ENCODE measurements at places on chromosomes 11 and 22. TPM values are rescaled to one million over a fixed set of nuclear protein-coding genes. Genes with fewer than 3 reads are reported as not detected.
A peak's percentile ranks its signal among the peaks of the same experiment; 100 is the strongest.

GRCh38 chr11:14140991-14141390 lies 178.5 kb downstream of the SPON1 start:
- no peak for DNase-seq

GRCh38 chr11:108474664-108475463 lies 7.5 kb upstream of the C11orf65 start:
- no peak for DNase-seq

The C11orf91 gene
- not detected for total RNA-seq

- DNase-seq: no peak
Measured at GRCh38 chr22:18073467-18073866, 4.3 kb upstream of the PEX26 start.

DNA sequence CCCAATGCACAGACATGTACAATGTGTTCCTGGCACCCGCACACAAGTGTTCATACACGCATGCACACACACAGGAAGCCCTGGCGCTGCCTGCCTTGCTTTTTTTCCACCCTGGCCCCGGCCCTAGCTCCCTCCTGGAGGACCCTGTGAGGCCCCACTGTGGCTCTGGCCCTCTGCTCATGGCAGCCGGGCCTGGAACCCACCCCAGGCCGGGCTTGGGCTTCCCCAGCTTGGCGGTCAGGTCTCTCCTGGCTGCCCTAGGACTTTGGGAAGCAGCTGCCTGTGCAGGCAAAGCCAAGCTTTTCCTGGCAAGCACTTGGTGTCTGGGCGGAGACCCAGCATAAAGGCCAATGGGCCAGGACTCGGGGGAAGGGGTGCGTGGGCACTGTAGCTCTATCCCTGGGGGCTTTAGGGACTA lies 30.5 kb downstream of the CD82 start:
- peak; percentile 24 for DNase-seq

DNA sequence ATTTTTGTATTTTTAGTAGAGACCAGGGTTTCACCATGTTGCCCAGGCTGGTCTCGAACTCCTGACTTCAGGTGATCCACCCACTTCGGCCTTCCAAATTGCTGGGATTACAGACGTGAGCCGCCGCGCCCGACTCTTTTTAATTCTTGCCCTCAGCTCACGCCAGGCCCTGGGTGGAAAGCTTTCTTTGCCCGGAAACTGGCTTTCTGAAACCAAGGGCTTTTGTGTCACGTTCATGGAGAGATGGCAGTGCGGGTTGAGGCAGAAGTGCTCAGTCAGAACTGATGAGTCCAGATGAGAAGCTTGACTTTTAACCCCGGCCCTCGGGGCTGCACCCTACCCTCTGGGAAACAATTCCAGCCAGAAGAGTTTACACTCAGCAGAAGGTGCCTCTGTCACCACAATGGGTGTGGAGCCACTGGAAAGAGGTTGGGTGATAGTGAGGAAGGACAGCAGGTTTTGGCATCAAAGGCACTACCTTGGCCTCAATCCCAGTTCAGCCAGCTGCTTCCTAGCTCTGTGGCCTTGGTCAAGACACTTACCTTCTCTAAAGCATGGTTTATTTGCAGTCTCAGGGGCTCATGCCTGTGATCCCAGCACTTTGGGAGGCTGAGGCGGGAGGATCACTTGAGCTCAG lies 890 bp upstream of the ARFGAP3 start:
- no peak for DNase-seq

DNA sequence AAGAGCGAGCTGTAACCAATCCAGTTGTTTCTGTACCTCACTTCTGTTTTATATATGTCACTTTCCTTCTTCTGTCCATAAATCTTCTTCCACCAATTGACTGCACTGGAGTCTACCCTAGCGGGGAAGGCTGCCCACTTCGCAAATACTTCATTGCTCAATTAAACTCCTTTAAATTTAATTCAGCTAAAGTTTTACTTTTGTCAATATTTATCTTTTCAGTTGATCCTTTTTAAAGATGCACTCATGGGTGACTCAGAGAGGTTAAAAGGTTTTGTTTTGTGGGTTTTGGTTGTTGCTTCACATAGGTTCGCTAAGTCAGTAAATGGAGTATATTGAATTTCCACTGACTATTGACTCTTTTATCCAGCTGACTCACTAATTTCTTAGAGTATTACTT lies 597.2 kb downstream of the DLG2 start:
- DNase-seq: no peak

The OR10A5 gene
- total RNA-seq: not detected

GRCh38 chr11:17760102-17761029 lies 25.8 kb downstream of the KCNC1 start:
- DNase-seq: peak; percentile 25
